ENCODE measurements at places on chromosomes 4 and X.

GRCh38 chr4:111330786-111331185, 707.9 kb upstream of the PITX2 start:
- DNase-seq = no peak

DNA sequence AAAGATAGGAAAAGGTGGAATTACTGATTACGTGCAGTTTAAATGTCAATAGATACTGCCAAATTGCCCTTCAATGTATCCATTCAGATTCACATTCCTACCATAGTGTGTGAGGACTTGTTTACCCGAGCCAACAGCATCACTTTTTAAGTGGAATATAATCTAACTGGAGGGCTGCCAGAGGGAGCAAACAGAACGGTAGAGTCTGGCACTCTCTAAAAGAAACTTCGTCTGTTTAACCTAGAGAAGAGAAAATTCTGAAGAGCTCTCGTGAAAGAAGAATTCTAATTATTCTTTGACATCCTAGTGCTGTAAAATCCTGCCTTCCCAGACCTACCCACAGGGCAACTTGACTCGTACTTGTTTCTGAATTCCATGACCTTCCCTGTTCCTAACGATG, 23.2 kb downstream of the SMIM43 start:
- no peak for DNase-seq

- DNase-seq = no peak
These were observed 16.2 kb downstream of the AWAT2 start for GRCh38 chrX:70033348-70034051.

DNA sequence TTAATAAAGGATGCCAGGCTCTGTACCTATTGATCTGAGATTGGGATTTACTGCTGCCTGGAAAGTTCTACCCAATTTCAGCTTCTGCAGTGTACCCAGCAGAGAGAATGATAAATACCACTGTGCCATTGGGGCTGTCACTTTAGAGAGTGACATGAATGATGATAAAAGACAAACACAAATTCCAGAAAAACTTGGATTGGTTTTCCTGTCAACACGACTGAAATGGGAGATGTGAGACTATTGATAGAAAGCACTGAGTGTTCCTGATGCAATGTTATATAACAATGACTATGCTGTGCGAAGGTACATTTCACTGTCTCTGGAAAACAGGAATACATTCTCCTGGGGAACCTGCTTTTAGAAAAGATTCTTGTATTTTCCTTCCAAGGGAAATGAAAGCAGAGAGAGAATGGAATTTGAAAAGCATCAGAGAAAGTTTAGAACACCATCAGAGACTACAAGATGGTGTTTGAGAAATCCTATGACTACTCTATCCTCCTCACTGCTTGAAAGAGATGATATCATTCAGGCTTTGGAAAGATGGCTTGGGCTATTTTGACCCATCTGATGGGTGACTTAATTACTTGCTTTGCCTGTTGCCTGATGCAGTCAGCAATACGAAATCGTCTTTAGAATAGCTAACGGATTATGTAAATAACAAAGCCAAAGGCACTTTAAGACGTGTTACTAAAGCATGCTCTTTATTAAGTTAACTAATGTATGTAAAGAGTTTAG, 49.7 kb downstream of the MID1IP1 start:
- DNase-seq = no peak

GRCh38 chr4:7788694-7789425, 150.8 kb downstream of the AFAP1 start:
- no peak for DNase-seq

- no peak for DNase-seq
These were observed 66.2 kb downstream of the EGF start for GRCh38 chr4:109978704-109979454.

DNA sequence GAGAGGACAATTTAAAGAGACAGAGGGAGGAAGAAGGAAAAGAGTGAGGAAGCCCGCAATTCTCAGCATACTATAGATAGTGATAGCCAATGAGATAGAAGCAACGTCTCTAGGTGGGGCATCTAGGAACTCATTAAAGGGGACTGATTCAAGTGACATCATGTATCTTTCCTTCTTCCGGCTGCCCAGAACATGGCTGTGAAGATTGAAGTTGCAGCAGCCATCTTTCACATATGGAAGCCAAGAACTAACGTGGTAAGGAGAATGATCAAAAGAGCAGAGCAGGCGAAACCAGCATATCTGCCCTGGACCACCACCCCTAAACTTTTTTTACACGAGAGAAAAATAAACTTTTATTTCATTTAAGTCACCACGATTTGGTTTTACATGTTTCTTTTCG, 133.8 kb downstream of the DDX53 start:
- no peak for DNase-seq

DNA sequence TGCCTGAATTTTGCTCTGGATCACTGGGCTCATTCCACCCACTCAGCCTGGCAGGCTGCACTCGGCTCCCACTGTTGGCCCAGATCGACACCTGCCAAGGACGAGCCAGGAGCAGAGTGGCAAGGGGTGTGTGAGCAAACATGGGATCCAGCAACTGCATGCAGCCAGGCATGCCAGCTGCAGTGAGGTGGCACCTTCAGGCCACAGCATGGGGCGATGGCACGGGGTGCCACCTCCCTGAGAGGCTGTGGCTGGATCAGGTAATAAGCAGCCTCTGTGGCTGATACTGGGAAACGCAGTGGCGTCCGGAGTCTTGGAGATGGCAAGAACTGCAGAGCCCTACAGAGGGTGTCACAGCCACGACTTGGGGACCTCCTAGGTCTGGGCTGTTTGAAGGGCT, 244.5 kb upstream of the FSTL5 start:
- DNase-seq = no peak

- no peak for DNase-seq
These were observed 135.8 kb downstream of the RAPGEF2 start for GRCh38 chr4:159238631-159239030.

DNA sequence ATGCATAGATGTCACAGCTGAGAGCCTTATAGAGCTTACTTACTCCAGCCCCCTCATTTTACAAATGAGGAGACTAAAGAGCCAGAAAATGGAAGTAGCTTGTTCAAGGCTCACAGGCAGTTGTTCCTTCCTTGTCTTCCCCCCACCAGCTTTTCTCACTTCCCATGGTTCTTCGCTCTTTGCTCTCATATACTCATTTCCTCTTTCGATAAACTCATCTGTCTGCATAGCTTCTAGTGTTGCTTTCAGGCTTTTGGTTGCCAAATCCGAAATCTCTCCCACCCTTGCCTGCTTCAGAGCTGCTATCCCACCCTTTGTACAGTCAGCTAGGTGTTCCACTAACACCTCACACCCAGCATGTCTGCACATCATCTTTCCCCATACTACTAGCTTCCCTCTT, 25.0 kb upstream of the GJB1 start:
- no peak for DNase-seq

- DNase-seq = no peak
These were observed 7.4 kb downstream of the ARHGAP10 start for GRCh38 chr4:147739239-147739823.

GRCh38 chr4:48813964-48814363, 16.9 kb upstream of the OCIAD1 start:
- DNase-seq = no peak

- DNase-seq = no peak
These were observed 12.2 kb upstream of the WFS1 start for GRCh38 chr4:6257247-6258025.

GRCh38 chrX:1249101-1249887, 19.3 kb upstream of the CSF2RA start:
- DNase-seq = peak; percentile 39

DNA sequence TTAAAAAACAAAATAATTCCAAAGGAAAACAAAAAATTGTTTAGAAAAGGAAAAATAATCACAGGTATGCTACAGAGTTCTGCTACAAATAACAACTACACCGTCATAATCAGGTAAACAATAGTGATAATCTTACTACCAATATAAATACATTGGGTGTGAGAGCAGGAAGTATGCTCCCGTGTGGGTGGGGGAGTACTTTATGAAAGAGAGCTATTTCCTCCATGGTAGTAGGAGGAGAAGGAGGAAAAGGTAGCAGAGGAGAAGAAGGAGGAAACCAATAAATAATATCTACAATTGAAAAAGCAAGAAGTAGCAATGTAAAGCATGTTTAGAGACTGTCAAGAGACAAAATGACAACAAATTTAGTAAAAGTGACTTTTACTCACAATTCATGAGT, 35.1 kb downstream of the TEC start:
- no peak for DNase-seq

DNA sequence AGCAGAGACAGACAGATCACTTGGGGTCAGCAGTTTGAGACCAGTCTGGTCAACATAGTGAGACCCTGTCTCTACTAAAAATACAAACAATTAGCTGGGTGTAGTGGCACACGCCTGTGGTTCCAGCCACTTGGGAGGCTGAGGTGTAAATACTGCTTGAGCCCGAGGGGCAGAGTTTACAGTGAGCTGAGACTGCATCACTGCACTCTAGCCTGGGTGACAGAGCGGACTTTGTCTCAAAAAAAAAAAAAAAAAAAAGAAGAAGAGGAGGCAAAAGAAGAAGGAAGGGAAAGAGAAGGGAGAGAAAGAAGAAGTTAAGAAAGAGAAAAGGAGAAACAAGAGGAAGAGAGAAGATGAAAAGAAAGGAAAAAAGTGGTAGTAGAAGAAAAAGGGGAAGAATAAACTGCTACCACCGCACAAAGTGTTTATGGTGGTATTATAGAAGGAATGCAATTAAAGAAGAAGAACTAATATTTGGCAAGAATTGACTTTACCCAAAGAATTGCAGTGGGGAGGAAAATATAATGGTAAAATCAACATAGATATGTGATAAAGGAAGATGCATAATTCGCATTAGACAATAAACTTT, 19.6 kb upstream of the NSUN7 start:
- DNase-seq = no peak
